Peyer's patch (tissue), 4 donors: ENCODE measurements at places on chromosomes 6 and 20. TPM values are rescaled to one million over a fixed set of nuclear protein-coding genes. Genes with fewer than 3 reads are reported as not detected.

DNA sequence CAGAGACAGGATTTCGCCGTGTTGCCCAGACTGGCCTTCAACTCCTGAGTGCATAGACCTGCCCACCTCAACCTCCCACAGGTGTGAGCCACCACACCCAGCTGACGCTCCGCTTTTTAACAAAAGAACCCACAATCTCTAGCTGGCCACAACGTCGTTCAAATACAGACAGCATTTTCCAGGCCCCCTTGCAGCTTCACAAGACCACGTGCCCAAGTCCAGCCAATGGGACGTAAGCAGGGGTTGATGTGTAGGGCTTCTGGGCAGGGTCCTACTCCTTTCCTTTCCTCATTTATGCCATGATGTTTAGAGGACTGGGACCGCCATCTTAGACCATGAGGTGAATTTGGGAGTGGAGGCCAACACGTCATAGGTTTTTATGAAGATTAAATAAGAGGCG lies 81.0 kb downstream of the TFAP2C start:
- H3K4me3 ChIP-seq: no peak overlapping the region
- H3K4me1 ChIP-seq: no peaks in the 10 kb centered on the region
- no peak overlapping the region for H3K27ac ChIP-seq
- H3K27me3 ChIP-seq: no peaks in the 10 kb centered on the region

ITPR3 gene
- 208 TPM for total RNA-seq

DNA sequence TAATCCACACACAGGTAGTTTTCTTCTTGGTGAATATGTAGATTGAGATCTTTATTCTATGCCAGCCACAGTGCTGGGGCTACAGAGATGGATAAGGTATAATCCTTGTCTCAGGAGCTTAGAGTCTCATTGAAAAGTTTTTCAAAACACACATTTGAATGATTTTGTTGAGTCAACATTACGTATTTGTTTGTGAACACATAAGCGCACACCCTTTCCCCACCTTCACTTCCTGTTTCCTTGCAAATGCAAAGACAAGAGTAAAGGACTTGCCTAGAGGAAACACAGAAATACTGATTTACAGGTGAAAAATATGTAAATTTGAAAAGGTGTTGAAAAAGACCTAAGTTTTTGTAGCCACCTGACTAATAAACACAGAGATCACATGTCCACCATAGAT lies 27.8 kb downstream of the VAPB start:
- H3K4me3 ChIP-seq: no peak overlapping the region
- DNase-seq: no peak
- H3K36me3 ChIP-seq: no peaks in the 10 kb centered on the region
- H3K27me3 ChIP-seq: no peaks in the 10 kb centered on the region
- H3K27ac ChIP-seq: no peak overlapping the region

CPNE5 gene
- 4.2 TPM for total RNA-seq

DNA sequence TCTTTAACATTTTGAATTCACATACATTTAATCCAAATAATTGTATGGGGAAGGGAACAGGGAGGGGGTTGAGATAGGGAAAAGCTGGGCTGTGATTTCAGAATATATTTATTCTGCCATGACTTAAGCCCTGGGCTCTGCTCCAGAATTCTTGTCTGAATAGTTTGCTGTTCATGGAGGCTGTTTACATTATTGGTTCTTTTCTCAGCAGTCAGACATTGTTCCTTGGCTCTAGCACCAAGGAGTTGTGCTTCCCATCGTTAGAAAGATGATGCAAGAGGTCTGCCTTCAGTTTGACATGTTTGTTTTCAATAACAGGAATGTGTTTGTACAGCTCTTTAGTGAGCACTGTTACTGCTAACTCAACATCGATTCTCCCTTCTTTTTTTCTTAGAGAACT lies 198.8 kb upstream of the CDYL start:
- H3K36me3 ChIP-seq: no peaks in the 10 kb centered on the region
- no peak overlapping the region for H3K4me3 ChIP-seq
- no peak for DNase-seq
- no peaks in the 10 kb centered on the region for H3K27me3 ChIP-seq

MBOAT1 gene
- total RNA-seq: 50.0 TPM

DNA sequence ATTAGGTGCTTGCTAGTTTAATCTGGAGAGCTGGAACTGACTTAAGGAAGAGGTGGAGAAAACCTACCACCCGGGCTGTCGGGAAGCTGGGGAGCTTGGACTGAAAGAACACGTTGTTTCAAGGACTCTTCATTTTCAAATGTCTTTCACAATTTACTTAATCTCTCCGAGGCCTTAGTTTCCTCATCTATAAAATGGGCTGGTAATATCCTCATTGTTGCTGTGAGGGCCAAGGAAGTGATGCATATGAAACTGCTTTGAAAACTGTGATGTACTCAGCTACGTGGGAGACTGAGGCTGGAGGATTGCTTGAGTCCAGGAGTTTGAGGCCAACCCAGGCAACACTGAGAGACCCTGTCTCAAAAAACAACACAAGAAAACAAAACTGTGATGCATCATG lies 36.7 kb upstream of the NKX2-2 start:
- no peak overlapping the region for H3K27ac ChIP-seq
- DNase-seq: no peak
- H3K4me3 ChIP-seq: no peak overlapping the region
- no peaks in the 10 kb centered on the region for H3K4me1 ChIP-seq
- H3K27me3 ChIP-seq: no peaks in the 10 kb centered on the region
